Islet precursor cell (in vitro differentiated cells): ENCODE measurements at places on chromosomes 2 and 18.

DNA sequence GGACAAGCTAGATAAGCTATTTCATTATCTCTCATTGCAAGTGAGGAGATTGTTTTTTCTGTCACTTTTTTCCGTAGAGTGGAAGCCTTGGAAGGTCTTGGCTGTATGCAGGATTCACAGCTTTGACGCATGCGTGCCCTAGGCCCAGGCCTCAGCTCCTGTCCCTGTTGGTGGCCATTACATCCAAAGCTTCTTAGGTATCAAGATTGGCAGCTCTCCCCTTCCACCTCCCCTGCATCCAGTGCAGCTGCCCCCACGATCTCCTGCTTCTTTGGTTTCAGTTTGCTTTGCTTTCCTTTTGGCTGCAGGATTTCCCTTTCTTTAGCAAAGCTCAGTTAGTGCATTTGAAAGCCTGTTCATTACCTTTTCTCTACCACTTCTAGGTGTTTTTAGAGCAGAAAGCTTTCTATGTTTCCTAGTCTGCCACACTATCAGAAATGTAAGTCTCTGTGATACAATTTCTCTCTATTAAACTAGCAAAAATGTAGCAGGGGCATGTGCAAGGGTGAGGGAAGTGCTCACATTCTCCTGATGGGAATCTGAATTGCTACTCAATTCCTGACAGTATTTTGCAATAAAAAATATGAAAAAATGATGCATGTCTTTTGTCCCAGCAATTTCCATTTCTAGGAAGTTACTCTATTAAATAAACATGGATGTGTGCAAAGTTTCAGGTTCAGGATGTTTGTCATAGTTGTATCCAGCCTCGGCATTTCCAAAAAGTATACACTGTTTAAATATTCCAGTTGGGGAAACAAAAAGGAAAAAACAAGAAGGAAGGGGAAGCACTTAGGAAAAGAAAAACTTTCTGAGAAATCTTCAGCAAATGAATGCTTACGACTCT, 91.2 kb downstream of the LIPG start:
- no peak for DNase-seq

DNA sequence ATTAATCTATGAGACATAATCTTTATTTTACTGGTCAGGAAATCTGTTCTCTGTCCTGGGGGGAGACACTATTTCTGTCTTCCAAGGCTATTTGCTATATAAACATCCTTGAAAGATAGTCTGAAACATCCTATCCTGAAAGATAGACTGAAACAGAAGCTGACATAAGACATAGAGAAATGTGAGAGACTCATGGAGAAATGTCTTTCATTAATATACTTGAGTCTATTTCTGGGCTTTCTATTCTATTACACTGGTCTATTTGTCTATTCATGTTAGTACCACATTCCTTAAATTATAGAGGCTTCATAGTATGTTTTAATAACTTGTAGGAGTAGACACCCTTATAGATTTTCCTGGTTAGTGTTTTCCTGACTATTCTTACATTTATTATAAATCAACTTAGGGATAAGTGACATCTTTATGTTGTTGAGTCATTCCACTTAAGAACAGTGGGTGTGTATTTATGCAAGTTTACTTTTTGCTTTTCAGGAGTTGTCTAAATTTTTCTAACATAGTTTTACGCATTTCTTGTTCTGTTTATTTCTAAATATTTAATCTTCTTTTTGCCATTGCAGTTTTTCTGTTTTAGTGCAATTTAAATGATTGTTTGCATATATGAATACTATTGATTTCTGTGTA, 244.9 kb upstream of the ZSWIM2 start:
- no peak for DNase-seq

GRCh38 chr2:10331027-10331701, 28.5 kb downstream of the HPCAL1 start:
- peak; percentile 82 for DNase-seq

DNA sequence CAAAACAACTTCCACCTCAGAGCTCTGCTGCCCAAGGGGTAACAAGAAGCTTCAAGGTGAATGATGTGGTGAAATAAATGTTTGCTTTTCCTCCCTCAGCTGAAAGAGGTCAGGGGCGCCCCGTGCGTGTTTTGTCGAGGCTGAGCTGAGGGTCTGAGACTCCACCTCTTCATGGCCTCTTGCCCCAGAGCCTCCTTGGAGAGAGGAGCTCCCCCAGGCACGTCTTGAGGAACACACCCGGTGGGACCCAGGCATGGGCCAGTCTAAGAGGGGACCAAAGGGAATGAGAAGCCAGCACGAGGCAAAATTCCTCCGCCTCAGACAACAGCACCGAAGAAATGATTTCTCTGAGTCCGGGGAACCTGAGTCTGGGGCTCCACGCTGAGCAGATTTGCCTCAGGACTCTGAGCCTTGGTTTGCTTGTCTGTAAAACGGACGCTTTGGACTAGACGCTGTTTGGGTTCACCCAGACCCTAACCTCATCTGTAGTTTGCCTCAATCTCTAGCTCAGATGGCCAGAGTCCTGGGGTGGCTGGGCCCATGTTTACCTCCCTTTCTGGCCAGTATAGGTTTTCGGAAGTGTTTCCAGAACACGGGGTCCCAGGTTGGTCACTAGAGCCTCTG, 56.4 kb upstream of the ODC1 start:
- DNase-seq = no peak

DNA sequence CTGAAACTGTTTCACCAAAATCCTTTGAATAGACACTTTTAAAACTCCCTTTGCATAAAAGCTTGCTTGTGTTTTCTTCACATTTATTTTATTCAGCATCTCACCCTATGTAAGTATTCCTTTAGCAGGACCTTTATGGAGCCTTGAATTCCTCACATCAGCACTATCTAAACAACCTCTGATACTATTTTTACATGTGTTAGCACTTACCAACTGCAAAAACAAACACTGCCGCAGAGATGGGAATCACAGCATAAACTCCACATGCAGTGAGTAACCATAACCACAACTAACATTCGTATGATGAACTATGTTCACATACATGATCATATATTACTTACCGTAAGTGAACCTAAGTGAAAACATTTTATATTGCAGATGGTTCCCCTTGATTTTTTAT, 15.4 kb downstream of the FBXO15 start:
- DNase-seq = no peak

DNA sequence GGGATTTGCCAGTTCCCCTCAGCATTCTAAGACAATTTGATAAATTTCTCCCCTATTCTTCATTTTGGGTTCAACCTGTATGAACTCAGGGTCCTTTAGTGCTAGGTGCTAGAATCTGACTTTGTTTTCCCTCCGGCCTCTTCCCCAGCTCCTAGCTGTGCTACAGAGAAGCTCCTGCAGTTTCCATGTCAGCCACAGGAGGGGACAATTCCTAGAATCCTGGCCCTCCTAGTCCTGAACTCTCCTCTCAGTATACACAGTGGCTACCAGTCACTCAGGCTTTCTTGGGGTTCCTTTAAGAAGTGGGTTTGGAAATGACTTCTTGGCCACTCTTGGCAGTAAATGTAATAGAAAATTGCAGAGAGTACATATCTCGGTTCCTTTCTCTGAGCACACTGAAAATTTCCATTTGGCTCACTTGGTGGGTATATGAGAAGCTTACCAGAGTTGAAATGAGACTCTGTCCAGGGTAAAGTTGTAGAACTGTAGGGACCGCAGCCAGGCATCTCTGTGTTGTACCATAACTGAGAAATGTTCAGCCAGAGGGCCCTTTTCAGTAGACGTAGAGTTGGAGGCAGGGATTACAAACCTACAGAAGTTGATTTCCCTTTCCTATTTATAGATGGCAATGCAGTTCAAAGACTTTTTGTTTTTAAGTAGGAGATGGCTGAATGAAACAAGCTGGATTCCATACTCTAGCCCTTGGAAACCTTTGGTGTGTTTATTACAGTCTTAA, 5.0 kb upstream of the CHST10 start:
- peak; percentile 74 for DNase-seq

GRCh38 chr18:59388817-59389216, 29.8 kb upstream of the LMAN1 start:
- no peak for DNase-seq

- peak; percentile 61 for DNase-seq
Observed at GRCh38 chr18:32346671-32347070, 124.0 kb downstream of the GAREM1 start.

DNA sequence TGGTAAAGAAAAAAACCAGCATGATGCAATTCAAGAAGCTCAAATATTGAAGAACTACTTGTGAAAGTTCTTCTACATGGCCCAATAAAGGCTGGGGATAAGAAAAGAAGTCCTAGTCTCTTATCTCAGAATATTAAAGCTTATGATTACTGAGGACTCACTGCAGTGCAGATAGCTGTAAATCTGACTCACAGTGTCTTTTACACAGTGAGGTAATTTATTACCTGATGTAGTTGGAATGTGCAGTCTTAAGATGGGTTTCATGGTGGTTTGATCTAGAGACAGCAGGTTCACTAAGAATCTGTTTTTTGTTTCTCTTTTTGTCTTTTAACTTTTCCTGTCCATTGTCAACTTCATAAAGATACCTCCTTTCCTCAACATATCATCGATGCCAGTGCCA, 484.0 kb upstream of the MAP2 start:
- no peak for DNase-seq

DNA sequence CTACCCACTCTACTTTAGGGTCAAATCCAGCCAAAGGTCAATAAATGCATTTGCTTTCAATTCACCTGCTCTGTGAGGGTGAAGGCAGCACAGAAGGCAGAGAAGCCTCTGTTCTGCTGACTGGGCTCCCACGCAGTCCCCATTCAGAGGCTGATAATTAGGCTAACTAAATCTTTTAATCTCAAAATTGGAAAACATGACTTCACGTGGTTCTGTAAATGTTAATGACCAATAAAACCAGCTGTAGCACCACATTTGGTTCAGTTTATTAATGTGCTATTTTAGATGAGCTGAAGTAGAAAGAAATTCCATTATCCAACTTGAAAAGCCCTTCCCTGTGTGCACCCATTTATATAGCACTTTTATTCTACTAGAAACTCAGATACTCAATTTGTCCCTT, 310.6 kb downstream of the C1D start:
- no peak for DNase-seq

- no peak for DNase-seq
Observed at GRCh38 chr18:48843162-48843561, 107.6 kb downstream of the SMAD7 start.

DNA sequence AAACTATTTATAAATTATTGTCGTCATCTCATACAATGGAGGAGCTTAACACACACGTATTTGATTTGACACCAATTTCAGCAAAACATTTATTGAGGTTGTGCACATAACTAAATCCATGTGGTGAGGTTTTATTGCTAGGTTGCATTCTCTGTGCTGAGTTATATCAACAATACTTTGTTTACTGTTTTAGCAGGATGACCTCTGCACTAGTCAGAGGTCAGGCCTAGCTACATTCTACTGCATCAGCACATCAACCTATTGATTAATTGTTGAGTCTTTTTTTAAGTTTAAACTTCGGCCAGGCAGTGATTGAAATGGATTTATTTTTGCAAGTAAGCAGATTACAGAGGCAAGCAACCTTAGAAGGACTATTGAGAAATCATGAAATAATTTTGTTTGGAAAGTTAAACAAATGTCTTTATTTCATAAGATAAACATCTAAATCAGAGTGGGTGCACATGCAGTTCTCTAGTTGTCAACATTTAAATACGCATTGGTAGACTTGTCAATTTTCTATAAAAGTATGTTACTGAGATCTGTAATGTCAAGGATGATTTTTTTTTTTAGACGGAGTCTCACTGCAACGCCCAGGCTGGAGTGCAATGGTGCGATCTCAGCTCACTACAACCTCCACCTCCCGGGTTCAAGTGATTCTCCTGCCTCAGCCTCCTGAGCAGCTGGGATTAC, 75.2 kb upstream of the CD28 start:
- DNase-seq = no peak

DNA sequence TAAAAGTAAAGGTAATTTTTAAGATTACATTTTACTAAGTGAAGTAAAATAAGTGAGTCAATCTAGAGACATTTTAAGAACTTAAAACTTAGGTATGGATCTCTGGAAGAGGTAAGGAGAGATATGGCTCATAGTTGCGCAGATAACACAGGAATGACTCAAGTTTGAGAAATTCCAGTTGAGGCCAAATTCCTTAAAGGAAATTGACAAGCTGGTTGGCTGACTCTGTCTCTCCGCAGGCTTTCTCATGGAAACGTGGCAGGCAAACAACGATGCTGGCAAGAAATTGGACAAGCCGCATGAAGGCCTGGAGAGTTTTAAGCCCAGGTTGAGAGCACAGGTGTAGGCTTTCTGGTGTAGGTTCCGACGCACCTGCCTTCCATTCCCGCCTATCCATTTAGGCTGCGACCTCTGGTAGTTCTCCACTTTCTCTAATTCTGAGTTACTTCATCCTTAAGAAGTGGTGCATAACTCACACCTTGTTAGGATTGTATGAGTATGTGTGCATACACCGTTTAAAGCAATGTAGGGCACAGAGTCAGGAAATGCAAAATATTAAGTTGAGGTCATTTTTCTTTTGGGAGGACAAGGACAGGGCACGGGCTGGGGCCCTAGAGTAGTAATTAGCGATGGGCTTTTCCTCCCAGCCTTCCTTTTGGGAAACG, 589 bp upstream of the DAW1 start:
- DNase-seq = peak; percentile 82

DNA sequence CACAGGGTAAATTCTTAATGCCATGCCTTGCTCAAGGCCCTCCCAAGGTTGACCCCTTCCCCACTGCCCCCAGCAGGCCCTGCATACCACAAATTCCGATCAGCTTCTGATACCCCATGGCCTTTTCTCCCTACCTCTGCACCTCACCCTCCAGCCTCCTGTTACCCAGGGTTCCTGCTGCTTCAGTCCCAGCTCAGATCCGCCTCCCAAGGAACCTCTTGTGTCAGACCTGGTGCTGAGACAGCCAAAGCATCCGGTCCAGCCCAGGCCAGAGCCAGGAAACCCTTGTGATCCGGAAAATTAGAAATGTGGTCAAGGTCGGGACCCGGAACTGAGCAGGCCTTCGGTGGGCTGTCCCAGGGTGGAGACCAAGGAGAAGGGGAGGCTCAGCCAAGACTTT, 231.3 kb downstream of the BCL2 start:
- DNase-seq = peak; percentile 85
